ENCODE measurements at places on chromosomes 5 and 9. TPM values are rescaled to one million over a fixed set of nuclear protein-coding genes. Genes with fewer than 3 reads are reported as not detected.

DNA sequence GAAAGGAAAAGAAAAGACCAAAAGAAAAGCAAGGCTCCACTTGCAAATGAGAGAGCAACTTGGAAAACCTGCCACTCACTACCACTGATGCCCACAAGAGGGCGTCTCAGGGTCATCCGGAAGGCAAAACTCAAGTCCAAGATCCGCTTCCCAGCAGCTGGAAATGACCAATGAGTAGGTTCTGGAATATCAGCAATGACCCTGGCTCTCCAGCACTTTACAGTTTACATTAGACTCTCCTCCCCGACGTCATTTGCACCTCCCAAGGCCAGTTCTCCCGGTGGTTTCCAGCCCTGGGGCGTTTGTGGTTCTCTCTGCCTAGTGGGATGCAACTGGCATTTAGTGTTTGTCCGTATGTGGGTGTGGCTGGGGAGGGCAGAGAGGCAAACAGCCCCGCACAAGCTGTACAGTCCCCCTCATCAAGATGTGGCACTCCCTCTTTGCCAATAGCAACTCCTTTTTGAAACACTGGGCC lies 193.8 kb upstream of the ZNF618 start:
- no peak overlapping the region for H3K27ac ChIP-seq
- no peaks in the 10 kb centered on the region for H3K27me3 ChIP-seq
- no peak for DNase-seq

DNA sequence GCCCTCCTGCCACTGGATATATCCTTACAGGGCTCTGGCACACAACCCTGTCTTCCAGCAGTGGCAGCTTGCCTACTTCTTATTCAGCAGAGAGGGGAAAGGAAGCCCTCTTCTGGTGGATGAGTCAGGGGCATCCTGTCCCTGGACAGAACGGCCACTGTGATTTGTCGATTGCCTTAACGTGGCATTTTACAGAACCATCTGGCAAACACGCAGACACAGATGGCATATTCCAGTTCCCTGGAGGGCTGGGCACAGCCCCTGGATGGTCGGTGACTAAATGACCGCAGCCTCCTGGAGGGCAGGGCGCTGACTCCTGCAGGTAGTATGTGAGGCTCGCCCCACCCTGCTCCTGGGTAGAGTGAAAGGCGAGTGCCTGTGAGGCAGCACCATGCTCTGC lies 62.1 kb downstream of the DCP2 start:
- H3K4me3 ChIP-seq, result no peak overlapping the region
- H3K36me3 ChIP-seq, result no peaks in the 10 kb centered on the region
- H3K27ac ChIP-seq, result peak overlapping the region; percentile 29
- H3K4me1 ChIP-seq, result peaks cover 3% of the 10 kb centered on the region
- no peak for DNase-seq

- no peak overlapping the region for H3K27ac ChIP-seq
- no peaks in the 10 kb centered on the region for H3K36me3 ChIP-seq
- H3K4me3 ChIP-seq, result no peak overlapping the region
- no peaks in the 10 kb centered on the region for H3K27me3 ChIP-seq
- no peaks in the 10 kb centered on the region for H3K4me1 ChIP-seq
Measured at GRCh38 chr9:935348-935965, 41.0 kb upstream of the DMRT3 start.

GRCh38 chr5:176855598-176855997 lies 43.5 kb downstream of the HK3 start:
- no peaks in the 10 kb centered on the region for H3K36me3 ChIP-seq
- H3K4me1 ChIP-seq, result no peaks in the 10 kb centered on the region
- no peak overlapping the region for H3K27ac ChIP-seq
- H3K4me3 ChIP-seq, result no peak overlapping the region
- DNase-seq, result no peak
- H3K27me3 ChIP-seq, result no peaks in the 10 kb centered on the region

GRCh38 chr5:173496129-173496882 lies 120.1 kb downstream of the BOD1 start:
- peaks cover 10% of the 10 kb centered on the region for H3K4me1 ChIP-seq
- H3K27me3 ChIP-seq, result no peaks in the 10 kb centered on the region
- peak overlapping the region; percentile 11 for H3K27ac ChIP-seq
- H3K4me3 ChIP-seq, result no peak overlapping the region
- no peaks in the 10 kb centered on the region for H3K36me3 ChIP-seq

GRCh38 chr5:109335114-109335513 lies 74.7 kb downstream of the PJA2 start:
- no peaks in the 10 kb centered on the region for H3K36me3 ChIP-seq
- H3K4me3 ChIP-seq, result no peak overlapping the region
- H3K27ac ChIP-seq, result no peak overlapping the region
- H3K4me1 ChIP-seq, result no peaks in the 10 kb centered on the region
- H3K27me3 ChIP-seq, result no peaks in the 10 kb centered on the region

GRCh38 chr9:21919377-21920362 lies 74.5 kb downstream of the CDKN2A start:
- H3K4me1 ChIP-seq, result peaks cover 14% of the 10 kb centered on the region
- no peak overlapping the region for H3K27ac ChIP-seq
- no peaks in the 10 kb centered on the region for H3K36me3 ChIP-seq

- no peak for DNase-seq
- no peaks in the 10 kb centered on the region for H3K27me3 ChIP-seq
- no peaks in the 10 kb centered on the region for H3K4me1 ChIP-seq
- no peak overlapping the region for H3K27ac ChIP-seq
- no peak overlapping the region for H3K4me3 ChIP-seq
Measured at GRCh38 chr5:87785554-87786335, 373.0 kb upstream of the CCNH start.

- no peaks in the 10 kb centered on the region for H3K36me3 ChIP-seq
- H3K4me3 ChIP-seq, result no peak overlapping the region
- H3K4me1 ChIP-seq, result no peaks in the 10 kb centered on the region
- no peak overlapping the region for H3K27ac ChIP-seq
- DNase-seq, result no peak
Measured at GRCh38 chr5:89930591-89931392, 478.8 kb downstream of the CETN3 start.

DNA sequence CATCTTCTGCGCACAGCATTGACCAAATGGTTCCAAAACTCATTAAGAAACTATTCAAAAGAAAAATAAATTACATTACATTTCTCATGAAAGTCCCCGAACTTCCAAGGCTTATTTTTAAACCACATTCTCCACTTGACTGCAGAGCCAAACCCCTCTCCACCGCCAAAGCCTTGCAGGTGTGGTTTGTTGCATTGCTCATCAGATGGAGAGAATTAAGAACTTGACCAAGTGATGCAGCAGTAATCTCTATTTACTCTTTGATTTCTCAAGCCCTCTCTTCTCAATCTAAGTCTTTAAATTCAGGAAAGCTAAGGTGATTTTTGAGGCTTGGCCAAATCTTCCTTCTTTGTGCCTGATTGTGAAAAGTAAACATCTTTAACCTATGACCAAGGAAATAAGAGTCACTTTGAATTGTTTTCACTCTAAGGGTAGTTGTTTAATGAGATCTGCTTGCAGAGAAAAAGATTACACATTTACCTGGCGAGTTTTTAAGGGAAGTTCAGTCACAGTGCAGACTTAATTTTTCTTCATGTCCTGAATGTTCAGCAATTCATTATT lies 290.5 kb upstream of the ITGA1 start:
- no peaks in the 10 kb centered on the region for H3K4me1 ChIP-seq
- H3K4me3 ChIP-seq, result no peak overlapping the region
- no peaks in the 10 kb centered on the region for H3K27me3 ChIP-seq
- no peaks in the 10 kb centered on the region for H3K36me3 ChIP-seq
- no peak for DNase-seq

DNA sequence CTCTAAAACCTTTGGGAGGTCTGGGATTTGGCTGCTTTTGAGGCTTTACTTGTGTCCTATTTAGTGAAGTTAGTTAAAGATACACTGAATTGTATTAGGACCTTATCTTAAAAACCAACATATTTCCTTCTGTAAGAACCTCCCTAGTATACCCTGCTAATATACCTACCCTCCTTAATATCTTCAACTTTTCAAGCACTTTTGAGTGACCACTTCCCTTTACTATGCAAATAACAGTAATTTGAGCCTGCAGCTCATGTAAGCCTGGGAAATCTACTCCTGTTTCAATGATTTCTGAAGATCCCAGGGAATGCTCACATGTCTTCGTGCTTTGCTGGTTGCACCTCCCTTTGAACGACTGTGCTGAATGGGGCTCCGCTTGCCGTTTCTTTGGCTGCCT lies 358.5 kb downstream of the YTHDC2 start:
- H3K4me1 ChIP-seq, result no peaks in the 10 kb centered on the region
- DNase-seq, result no peak
- no peak overlapping the region for H3K27ac ChIP-seq
- no peak overlapping the region for H3K4me3 ChIP-seq
- no peaks in the 10 kb centered on the region for H3K36me3 ChIP-seq
- H3K27me3 ChIP-seq, result no peaks in the 10 kb centered on the region

DNA sequence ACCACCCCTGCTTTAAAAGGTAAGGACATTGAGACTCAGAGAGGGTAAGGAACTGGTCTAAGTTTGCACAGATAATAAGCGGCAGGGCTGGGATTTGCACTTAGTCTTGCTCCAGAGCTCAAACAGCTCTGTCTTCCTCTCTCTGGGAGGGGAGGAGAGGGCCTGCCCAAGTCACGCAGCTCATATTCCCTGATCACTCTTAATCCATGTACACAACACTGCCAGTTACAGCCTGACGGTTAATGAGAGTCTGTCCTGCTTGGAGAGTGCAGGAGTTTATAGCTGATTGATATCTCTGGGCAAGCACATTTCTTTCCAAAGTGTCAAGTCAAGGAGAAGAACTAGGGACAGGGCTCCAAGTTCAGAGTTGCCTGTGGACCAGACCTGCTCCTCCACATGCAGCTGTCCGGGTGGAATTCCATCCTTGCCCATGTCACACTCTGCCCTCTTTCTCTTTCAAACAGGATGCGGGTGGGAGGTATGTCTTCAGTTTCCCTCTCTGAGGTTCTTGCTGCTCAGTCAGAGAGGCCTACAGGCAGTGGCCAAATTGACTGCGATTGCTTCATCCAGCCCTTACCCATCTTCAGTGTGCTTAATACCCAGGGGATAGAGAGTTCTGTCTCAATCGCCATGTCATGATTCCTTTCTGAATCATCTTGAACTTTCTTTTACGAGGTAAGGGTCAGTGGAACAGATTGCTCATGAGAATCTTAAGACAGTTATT lies 54.5 kb downstream of the GALNT12 start:
- peak overlapping the region; percentile 64 for H3K27ac ChIP-seq
- no peak overlapping the region for H3K4me3 ChIP-seq
- DNase-seq, result no peak
- H3K4me1 ChIP-seq, result peaks cover 51% of the 10 kb centered on the region
- H3K36me3 ChIP-seq, result no peaks in the 10 kb centered on the region
- H3K27me3 ChIP-seq, result no peaks in the 10 kb centered on the region

- no peaks in the 10 kb centered on the region for H3K4me1 ChIP-seq
- H3K36me3 ChIP-seq, result no peaks in the 10 kb centered on the region
- DNase-seq, result no peak
- no peaks in the 10 kb centered on the region for H3K27me3 ChIP-seq
- no peak overlapping the region for H3K27ac ChIP-seq
Measured at GRCh38 chr5:22728610-22729009, 124.5 kb downstream of the CDH12 start.

GRCh38 chr5:143316844-143317631 lies 86.4 kb downstream of the NR3C1 start:
- peaks cover 3% of the 10 kb centered on the region for H3K36me3 ChIP-seq
- no peak for DNase-seq
- H3K27me3 ChIP-seq, result no peaks in the 10 kb centered on the region

DNA sequence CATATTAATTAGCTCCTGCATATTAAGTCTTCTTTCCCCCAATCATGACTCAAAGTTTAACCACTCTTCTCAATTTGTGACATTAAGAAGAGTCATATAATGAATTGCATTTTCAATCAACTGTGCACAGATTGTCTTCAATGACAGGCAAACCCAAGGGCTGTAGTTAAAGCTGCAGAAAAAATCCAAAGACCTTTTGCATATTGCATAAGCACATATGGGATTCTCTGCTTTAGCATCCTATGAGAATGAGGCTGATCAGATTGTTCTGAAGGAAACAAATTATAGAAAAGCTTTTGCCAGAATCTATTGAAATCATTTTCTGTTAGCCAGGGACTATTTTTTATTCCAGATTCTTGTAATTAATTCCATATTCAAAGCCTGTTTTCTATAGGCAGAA lies 112.3 kb downstream of the FAM170A start:
- H3K27me3 ChIP-seq, result no peaks in the 10 kb centered on the region
- H3K36me3 ChIP-seq, result no peaks in the 10 kb centered on the region
- no peak overlapping the region for H3K27ac ChIP-seq
- no peak overlapping the region for H3K4me3 ChIP-seq
- DNase-seq, result no peak

DNA sequence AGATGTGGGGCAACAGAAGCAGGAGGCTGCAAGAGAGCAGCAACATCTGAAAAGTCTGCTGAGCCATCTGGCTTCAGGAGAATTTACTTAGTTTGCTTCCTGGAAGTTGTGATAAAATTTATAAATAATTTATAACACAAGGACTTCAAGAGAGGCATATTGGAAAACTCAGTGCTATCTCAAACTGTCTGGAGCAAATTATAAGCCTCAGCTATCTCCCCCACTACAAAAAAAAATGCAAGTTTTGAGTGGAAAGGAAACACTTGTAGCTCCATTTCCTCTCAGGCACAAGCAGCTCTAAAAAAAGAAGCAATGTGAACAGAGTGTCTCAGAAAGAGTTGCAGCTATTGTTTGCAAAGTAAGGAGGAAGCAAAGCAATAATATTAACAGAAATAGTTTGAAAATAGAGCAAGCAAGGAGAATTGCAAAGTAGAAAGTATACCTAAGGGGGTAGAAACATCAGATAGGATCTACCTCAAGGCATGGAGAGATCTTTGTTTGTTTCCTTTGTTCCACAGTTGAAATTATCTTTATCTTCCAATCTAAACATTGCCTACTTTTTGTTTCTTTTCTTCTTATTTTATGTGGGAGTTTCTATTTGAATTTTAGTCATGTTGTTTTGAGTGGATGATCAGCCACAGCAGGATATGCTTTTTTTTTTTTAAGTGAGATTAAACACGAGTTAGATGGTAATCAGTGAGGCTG lies 55.9 kb upstream of the IL6ST start:
- no peak for DNase-seq
- no peak overlapping the region for H3K4me3 ChIP-seq
- peaks cover 7% of the 10 kb centered on the region for H3K4me1 ChIP-seq
- no peaks in the 10 kb centered on the region for H3K27me3 ChIP-seq

Gene KCNV2
- not detected for total RNA-seq

Gene PITX1
- 141 TPM for total RNA-seq

Gene AQP3
- total RNA-seq, result 868 TPM

Gene F2RL1
- 6.6 TPM for total RNA-seq

Gene FGF10
- 41.3 TPM for total RNA-seq

Gene TMEM161B
- 19.9 TPM for total RNA-seq

All from vagina (tissue), 2 donors.